Activated T-helper 17 cell treated with anti-CD3 and anti-CD28 coated beads, Interleukin-2, amount 50 U/mL, for 72 hours (primary cell): ENCODE measurements at places on chromosomes 3 and 15.

GRCh38 chr3:42292009-42292408, 26.0 kb upstream of the CCK start:
- no peak for ATAC-seq

- no peak for ATAC-seq
Observed at GRCh38 chr3:115251509-115251908, 104.4 kb upstream of the ZBTB20 start.

DNA sequence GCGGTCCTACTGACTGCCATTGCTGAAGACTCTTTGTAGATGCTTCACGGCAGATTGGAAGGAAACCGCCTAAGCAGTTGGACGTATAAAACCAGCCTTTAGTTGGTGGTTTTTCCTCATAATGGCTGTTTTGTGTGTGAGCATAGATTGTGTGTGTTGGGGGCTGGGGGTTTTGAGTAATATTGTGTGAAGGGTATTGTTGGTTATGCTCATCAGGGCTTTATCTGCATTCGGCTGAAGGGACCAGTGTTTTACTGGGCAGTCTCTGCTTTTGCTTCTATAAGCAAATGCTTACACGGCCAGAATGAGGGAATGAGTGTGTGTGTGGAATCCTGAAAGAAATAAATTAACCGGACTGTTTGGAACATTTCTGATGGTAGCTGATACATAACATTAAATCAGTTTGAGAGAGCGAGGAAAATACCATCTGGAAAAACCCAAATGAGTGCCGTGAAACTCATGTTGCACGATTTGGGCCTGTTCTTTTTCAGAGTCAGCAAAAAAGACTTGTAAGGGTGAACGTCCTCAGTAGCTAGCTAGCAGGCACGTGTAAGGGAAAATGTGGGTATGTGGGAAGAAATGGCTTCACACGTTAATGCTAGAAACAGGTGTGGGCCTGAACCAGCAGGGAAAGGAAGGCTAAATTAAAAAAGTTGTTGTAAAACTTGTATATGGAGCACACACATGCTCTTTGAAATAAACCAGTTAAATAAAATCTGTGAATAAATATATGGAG, 1.9 kb downstream of the MITF start:
- ATAC-seq: no peak

GRCh38 chr3:49255718-49256511, 21.1 kb downstream of the C3orf62 start:
- ATAC-seq: no peak

DNA sequence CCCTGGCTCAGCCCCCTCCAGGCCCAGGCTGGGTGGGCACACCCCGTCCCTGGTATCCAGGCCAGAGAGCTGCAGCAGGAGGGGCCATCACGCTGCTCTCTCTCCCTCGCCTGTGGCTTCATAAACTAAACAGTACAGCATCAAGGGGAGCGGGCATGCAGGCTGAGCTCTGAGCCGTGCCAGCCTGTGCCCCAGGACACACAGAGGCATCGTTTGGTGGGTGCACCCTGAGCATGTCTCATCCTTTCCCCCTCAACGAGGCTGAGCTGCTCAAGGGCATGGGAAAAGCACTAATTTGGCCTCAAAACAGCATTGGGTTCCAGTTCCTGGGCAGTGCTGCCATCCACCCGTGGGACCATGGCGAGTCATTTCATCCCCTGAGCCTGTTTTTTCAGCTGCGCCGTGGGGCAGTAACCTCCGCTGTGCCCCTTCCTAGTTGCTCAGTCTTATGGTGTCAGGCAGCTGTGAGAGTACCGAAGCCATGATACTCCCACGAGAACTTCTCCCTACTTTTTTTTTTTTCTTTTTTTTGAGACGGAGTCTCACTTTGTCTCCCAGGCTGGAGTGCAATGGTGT, 79.6 kb downstream of the CPN2 start:
- no peak for ATAC-seq

DNA sequence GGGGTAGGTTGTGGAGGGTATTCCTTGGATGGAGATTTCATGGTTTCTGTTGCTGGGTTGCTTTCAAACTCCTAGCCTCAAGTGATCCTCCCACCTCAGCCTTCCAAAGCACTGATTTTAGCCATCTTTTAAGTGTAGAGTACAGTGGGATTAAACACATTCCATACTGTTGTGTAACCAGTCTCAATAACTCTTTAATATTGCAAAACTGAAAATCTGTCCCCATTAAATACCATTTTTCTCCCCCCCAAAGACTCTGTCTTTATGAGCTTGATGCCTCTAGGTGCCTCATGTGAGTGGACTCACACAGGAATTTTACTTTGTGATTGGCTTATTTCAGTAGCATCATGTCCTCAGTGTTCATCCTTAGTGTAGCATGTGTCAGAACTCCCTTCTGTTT, 74.7 kb upstream of the ATP10A start:
- ATAC-seq: no peak
